ENCODE measurements at places on chromosomes 2 and 18. TPM values are rescaled to one million over a fixed set of nuclear protein-coding genes. Genes with fewer than 3 reads are reported as not detected.

ELOA2 gene
- total RNA-seq = not detected

BZW1 gene
- 248 TPM for total RNA-seq

ANKRD53 gene
- total RNA-seq = 6.2 TPM

CASP8 gene
- 23.9 TPM for total RNA-seq

RNASEH1 gene
- 17.9 TPM for total RNA-seq

ALPP gene
- not detected for total RNA-seq

MGAT4A gene
- total RNA-seq = 93.7 TPM

RHOB gene
- total RNA-seq = 1,730 TPM

EMILIN2 gene
- 33.9 TPM for total RNA-seq

ANTXR1 gene
- total RNA-seq = 43.0 TPM

MC2R gene
- total RNA-seq = not detected

EPAS1 gene
- total RNA-seq = 379 TPM

PMAIP1 gene
- 1.3 TPM for total RNA-seq

Data from omental fat pad (tissue), 4 donors.